Substantia nigra (tissue), 51 donors: ENCODE measurements at places on chromosomes 1 and 21.
A peak's percentile ranks its signal among the peaks of the same experiment; 100 is the strongest.

DNA sequence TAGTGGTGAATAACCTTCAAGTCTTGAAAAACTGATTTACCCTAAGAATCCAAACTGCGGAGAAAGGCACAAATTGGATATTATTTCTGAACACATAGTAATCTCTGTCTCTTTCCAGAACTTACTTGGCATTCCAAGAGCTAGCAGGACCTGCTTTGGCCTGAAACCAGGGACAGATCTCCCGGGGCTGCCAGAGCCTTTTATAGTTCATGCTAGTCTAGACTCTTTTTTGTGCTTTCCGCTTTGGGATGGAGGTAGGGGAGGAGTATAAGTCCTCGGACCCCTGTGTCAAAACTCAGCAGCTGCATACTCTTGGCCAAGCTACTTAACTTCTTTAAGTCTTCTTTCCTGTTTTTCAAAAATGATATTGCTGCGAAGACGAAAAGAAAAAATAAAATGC is 3.8 kb upstream of the RYR2 start:
- DNase-seq, result no peak

GRCh38 chr1:35046730-35047129 is 15.0 kb upstream of the ZMYM6 start:
- no peak for DNase-seq

DNA sequence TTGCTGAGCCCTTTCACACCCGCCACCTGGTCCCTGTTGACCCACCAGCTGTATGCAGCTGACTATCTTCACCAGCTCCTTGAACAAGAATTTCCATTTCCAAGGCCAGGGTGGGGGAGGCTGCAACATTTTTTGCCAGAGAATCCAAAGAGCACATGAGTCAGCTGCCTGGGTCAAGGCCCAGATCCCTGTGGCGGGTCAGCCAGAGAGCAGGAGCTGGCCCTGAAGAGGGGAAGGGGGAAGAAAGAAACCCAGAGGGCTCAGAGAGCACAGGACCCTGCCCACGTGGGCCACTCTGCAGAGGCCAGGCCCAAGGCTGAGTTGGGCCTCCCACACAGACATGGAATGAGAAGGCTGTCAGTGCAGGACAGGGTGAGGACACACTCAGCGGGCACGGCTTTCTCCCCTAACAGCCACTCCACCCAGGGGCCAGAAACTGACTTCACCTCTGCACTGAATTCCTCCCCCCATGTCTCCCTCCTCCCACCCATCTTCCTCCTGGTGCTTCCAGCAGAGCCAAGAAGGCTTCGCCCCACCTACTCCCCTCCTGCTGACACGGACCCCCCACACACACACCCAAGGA is 28.9 kb downstream of the S100A6 start:
- DNase-seq, result no peak

GRCh38 chr1:3240524-3241235 is 171.7 kb downstream of the PRDM16 start:
- no peak for DNase-seq

- no peak for DNase-seq
These were observed 31.0 kb downstream of the IL12RB2 start for GRCh38 chr1:67338642-67339041.

- peak; percentile 23 for DNase-seq
These were observed 56.9 kb downstream of the MIER1 start for GRCh38 chr1:66981679-66982078.

DNA sequence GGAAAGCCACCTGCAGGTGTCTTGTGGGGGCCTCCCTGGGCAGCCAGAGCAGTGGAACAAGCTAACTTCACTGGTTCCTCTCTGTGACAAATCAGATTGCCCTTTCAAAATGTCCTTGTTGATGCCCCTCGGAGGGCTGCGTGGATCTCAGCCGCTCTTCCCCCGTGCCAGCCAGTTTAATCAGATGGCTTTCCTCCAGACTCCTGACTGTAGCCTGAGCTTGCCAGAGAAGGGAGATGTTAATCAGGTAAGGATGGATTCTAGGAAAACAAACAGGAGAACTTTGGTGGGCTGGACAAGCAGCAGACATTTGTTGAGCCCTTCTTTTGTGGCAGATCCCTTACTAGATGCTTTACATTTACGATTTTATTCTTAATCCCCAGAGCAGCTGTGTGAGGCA is 88.2 kb downstream of the DMRTA2 start:
- DNase-seq, result no peak

GRCh38 chr1:51242546-51242945 is 6.5 kb downstream of the RNF11 start:
- no peak for DNase-seq

- DNase-seq, result no peak
These were observed 78.0 kb downstream of the SYT6 start for GRCh38 chr1:114075546-114076242.

GRCh38 chr21:21025742-21026141 is 27.5 kb downstream of the NCAM2 start:
- no peak for DNase-seq

- DNase-seq, result no peak
These were observed 79.7 kb downstream of the TBX19 start for GRCh38 chr1:168360151-168361021.

DNA sequence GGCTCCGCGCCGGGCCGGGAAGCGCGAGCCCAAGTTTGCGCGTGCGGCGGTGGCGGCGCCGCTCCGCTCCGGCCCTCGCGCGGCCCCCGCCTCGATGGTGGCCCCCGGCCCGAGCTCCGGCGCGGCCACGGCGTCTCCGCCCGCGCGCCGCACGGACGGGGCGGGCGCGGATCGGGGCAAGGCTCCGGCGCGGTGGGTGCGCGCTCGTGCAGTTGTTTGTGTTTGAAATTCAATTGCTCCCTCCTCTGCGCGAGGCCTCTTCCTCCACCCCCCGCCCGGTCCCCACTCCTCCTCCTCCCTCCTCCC is at the start of gene HDGF:
Gene HDGF (minus strand): TSS at position 225 of the 306 bp plus-strand sequence. CDS start 246 bp downstream, outside the sequence.
- DNase-seq, result no peak

DNA sequence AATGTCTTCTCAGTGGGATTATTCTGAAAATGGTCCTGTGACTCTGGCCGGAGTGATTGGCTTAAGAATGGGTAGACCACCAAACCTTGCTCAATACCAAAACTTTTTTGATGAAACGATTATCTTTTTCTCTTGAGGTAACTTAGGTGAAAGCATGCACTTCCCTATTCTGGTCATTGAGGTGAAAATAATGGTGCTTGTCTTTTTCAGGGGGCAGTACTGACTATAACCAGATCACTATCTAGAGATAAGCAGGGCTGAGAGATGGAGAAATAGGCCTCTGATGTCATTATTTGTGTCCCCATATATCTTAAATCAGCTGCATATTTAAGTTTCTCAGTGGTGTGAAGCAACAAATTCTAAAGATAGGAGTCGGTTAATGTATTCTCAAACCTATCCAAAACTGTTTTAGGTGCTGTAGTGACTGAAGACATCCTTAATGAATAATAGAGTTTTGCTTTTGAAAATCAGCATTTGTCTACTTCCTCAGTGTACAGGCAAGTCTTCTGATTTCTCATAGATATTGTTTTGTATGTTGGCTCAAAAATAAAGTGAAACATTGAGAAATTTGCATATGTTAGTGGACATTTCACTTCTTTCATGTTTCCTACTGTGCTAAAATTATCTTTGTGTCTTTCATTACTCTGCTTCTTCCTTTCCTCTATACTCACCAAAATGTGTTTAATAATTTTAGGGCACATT is 735.3 kb upstream of the ADGRL4 start:
- DNase-seq, result no peak

DNA sequence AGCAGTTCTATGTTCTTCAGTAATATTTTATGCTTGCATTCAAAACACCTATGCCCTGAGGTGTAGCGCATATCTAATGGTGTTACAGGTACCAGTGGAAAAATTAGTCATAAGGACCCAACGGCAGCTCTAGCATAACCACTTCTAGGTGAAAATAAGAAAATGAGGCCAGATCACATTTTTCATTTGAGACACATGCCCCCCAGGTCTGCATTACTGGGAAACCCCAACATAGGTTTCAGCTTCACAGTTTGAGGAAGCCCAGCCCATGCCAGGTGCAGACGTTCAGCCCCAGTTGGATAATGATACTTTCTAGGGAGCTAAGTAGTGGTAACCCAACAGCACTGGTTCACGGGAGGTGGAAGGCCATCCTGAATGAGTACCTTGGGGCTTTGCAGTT is 129.8 kb downstream of the CNIH3 start:
- no peak for DNase-seq

- no peak for DNase-seq
These were observed 3.9 kb upstream of the BACE2 start for GRCh38 chr21:41164052-41164451.

- no peak for DNase-seq
These were observed 133.9 kb upstream of the NFIA start for GRCh38 chr1:60948486-60948885.

DNA sequence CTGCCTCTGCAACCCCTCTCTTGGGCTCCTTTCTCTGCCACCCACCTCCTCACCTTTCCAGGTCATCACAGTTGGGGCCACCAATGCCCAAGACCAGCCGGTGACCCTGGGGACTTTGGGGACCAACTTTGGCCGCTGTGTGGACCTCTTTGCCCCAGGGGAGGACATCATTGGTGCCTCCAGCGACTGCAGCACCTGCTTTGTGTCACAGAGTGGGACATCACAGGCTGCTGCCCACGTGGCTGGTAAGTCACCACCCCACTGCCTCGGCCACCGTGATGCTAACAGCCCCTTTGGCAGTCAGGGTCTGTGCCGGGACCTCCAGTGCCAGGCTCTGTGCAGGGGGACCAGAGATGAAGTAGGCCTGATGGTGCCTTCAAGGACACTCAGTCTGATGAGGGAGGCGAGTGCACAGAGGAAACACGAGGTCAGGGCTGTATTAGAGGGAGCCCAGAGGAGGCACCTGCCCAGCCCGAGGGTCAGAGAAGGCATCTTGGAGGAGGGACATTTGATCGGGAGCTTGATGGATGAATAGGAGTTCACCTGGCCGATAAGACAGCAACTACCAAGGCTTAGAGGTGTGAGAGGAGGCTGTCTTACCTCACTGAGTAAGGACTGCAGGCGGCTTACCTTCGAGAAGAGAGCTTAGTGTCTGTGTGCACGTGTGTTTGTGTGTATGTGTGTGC is 18.1 kb downstream of the PCSK9 start:
- DNase-seq, result no peak

DNA sequence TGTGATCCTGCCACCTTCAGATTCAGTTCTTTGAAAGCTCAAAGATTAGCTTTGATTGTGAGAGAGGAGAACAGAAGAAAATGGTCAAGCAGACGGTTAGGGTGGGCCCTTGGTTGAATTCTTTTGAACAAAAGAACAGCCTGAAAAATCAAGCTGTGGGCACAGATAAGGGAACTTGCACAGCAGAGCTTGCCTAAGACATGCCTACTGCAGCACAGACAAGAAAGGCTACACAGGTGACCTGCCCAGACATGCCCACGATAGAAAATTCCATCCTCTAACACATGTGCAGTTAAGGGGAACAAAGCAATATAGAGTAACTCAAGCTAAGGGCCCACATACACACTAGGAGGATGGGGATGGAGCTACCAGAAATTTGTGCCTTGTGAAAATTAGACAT is 512.5 kb upstream of the LRRC7 start:
- no peak for DNase-seq

- no peak for DNase-seq
These were observed 8.9 kb downstream of the LRRC8C start for GRCh38 chr1:89641781-89642180.

- peak; percentile 60 for DNase-seq
These were observed 38.2 kb downstream of the SLC2A7 start for GRCh38 chr1:8987881-8988617.

DNA sequence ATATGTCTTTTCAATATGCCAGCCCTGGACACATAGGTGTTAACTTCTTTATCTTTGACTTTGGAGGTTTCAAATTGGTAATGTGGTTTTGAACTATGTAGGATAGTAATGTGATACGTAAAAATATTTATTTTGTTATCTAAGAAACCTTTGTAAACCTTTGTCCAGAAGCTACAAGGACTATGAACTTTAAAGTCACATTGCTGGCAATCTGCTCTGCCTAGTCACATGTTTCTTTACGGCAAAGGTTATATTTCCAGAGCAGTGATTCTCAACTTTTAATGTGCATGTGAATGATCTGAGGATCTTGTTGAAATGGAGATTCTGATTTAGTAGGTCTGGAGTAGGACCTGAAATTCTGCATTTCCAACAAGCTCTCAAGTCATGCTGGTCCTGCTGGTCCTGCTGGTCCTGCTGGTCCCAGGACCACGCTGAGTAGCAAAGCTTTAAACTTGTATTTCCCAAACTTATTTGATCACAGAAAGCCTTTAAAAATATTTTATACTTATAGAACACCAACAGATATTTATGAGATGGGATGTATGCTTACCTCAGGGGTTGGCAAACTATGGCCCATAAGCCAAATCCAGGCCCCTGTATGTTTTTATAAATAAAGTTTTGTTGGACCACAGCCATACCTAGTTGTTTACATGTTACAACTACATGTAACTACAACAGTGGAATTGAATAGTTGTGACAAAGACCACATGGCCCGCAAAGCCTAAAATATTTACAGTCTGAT is 57.9 kb upstream of the QSOX1 start:
- no peak for DNase-seq

GRCh38 chr21:23398726-23399125 is 2208.6 kb downstream of the MRPL39 start:
- no peak for DNase-seq

DNA sequence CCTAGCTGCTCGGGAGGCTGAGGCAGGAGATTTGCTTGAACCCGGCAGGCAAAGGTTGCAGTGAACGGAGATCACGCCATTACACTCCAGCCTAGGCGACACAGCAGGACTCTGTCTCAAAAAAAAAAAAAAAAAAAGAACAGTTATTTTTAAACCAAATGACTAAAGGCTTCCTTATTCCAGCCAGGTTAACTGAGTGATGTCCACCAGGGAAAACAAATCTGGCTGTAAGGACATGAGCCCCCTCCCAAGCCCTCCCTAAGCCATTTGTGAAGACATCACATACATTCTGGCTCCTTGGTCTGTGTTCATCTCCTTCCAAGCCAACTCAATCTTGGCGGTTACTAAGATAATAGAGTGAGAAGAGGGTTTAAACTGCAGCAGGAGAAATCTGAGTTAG is 8.2 kb downstream of the TMCC2 start:
- no peak for DNase-seq

- no peak for DNase-seq
These were observed 2.9 kb upstream of the EDN2 start for GRCh38 chr1:41487126-41488039.

DNA sequence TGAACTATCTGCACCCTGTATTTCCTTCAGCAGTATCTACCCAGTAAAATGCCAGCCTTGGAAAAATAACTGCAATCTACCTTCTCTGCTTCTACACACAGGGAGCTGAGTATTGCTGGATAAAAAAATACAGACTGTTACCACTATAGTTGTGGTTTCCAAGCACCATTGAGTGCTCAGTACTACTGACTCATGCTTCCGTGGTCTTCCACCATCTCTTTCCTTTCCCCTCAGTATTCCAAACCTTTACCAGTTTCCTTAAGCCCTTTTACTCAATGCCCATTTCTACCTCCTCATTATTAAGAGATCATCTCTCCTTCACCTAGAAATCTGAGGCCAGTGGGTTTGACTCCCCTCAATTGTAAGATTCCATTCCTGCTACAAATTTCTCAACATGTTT is 23.8 kb downstream of the GLMN start:
- no peak for DNase-seq
